KBM-7 (cell line): ENCODE measurements at places on chromosomes 5 and 9.

GRCh38 chr9:92686954-92687353, 17.0 kb upstream of the IPPK start:
- DNase-seq: peak; percentile 31

DNA sequence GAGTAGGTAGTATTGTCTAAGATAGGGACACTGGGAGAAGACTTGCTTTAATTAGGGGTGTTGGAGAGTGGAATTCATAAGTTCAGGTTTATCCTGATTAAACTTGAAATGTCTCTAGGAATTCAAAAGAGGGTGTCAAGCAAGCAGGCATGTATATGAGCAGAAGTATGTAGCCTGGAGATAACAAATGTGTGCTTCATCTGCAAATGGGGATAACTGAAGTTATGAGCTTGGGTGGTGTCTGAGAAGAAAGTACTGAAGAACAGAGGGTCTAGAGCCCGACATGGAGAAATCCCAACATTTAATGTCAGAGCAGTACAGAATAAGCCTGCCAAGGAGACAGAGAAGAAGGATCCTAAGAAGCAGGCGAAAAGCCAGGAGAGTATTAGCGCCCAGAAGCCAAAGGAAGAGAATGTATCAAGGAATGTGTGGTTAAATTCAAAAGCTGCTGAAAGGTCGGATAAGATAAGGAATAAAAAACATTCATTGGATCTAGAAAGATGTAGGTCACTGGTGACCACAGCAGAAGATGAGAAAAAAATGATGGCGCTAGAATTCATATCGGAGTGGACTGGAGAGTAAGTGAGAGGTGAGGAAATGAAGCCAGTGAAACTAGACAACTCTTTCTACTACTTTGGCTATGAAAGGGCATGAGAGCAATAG, 401.5 kb upstream of the PIK3R1 start:
- no peak for DNase-seq

DNA sequence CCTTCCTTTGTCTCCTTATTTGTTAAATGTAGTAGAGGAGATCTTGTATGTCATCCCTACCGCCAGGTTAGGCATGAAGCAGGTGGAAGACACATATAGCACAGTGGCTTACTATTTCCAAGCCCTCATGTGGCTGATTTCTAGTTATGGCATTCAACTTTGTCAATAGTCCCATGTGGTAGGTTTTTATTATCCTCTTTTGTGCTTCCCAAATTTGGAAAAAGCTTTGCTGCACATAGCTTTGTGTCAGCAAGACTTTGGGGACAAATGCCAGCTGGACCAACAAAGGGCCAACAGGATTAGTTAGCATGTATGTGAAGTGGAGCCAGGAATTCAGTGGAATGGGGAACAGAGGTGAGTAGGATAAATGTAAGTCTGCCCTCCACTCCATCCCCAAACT, 276.3 kb downstream of the PSAT1 start:
- no peak for DNase-seq

GRCh38 chr5:55308254-55308836, 556 bp downstream of the MTREX start:
- peak; percentile 61 for DNase-seq

GRCh38 chr5:142275496-142275895, 49.3 kb downstream of the SPRY4 start:
- no peak for DNase-seq
